ENCODE measurements at places on chromosomes 13 and 19. TPM values are rescaled to one million over a fixed set of nuclear protein-coding genes. Genes with fewer than 3 reads are reported as not detected.
A peak's percentile ranks its signal among the peaks of the same experiment; 100 is the strongest.

- no peaks in the 10 kb centered on the region for H3K27me3 ChIP-seq
- no peaks in the 10 kb centered on the region for H3K4me1 ChIP-seq
- no peak for DNase-seq
- no peak overlapping the region for H3K27ac ChIP-seq
- H3K4me3 ChIP-seq: no peak overlapping the region
Observed at GRCh38 chr13:72453161-72453560, 274.3 kb downstream of the MZT1 start.

DNA sequence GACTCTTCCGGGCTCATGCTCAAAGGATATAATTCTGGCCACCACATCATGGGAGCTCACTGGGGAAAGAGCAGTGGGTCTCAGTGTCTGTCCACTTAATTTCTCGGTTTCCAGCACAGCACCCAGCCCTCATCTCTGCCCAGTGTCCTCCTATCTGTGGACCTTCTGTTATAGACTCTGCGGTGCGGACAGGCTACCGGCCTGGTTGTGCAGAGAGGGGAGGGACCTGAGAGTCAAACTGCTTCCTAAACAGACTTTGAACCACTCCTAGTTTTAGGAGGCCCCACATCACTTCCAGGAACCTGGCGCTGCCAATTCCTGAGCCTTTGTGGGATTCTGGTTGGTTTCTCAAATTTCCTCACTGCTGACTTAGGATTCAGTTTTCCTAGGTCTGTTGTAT, 59.8 kb upstream of the MED4 start:
- no peaks in the 10 kb centered on the region for H3K36me3 ChIP-seq
- H3K4me1 ChIP-seq: no peaks in the 10 kb centered on the region

DNA sequence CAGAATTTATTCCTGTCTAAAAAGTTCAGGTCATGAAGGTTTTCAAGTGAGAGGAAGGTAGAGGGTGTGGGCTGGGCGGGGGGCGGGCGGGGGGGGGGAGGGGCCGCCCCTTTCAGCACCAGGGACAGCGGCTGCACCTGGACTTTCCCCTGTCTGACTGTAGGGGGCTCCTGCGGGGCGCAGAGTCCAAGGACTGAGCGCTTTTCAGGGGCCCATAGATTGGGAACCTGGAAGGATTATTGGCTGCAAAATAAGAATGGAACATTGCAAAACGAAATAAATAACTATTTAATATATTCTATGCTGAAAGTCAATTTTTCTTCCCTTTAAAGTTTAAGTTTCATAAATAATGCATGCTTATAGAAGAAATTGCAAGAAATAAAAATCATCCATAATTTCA, 8.9 kb upstream of the CYP4F3 start:
- H3K36me3 ChIP-seq: no peaks in the 10 kb centered on the region
- DNase-seq: no peak
- H3K4me3 ChIP-seq: no peak overlapping the region
- no peaks in the 10 kb centered on the region for H3K27me3 ChIP-seq
- no peaks in the 10 kb centered on the region for H3K4me1 ChIP-seq

DNA sequence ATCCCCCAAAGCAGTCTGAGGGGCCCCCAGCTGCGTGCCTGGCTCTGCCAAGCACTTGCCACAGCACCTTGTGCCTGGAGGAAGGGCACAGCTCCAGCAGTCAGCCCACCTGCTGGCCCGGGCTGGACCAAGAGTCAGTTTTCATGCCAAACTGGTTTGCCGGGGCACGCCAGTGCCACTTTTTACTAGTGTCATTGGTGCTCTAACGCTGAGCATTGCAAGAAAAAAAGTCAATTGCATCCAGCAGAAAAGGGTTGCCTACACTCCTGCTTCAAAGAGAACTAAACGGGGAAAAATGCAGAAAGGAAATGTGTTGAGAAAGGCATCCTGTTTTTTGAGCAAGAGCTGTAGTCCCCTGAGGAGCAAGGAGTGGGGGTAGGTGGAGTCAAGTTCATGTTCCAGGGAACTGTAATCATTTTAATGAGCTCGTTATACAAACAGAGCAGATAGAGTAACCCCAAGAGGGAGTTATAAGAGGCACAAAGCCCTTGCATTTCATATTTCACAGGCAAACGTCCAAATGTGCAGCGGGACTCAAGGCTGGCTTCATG, 68.4 kb downstream of the F2RL3 start:
- DNase-seq: no peak
- no peaks in the 10 kb centered on the region for H3K27me3 ChIP-seq
- no peak overlapping the region for H3K4me3 ChIP-seq

TOMM40 gene
- 83.7 TPM for polyA plus RNA-seq

DNA sequence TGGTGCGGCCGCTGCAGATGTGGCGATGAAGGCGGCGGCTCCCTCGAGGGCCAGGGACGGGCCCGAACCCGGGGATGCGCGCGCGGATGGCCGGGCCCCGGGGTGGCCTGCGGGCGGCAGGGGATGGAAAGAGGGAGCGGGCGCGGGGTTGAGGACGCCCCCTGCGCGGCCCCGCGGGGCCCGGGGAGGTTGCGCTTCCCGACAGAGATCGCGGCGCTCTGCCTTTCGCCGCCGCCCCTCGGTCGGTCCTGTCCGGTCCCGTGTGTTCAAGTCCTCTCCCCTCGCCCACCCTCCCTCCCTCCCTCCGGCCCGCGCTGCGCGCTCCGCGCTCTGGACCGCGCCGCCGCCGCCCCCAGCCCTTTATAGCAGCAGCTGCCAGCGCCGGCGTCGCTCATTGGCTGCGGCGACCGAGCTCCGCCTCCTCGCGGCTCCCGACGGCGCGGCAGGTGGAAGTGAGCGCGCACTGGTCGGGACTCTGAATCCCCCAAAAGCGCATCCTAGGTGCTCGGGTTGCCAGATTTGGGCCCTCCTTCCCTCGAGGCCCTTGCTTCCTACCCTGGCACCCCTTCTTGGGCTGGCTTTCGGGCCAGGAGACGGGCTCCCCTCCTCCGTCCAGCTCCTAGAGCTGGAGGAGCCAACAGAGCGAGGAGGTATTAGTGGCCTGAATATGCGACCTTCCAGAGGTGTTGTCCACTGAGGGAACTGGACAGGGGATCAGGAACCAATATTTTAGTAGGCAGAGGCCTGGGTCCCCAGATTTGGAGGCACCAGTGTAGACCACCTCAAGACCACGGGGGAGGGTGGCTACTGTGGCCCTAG, at the start of gene ELAVL3:
Gene ELAVL3, minus strand, starts transcription at position 332 of the 819 bp plus-strand sequence. CDS start 438 bp downstream, outside the sequence.
- peaks cover 55% of the 10 kb centered on the region for H3K27me3 ChIP-seq
- H3K27ac ChIP-seq: no peak within 1 kb of the TSS
- H3K4me3 ChIP-seq: no peak within 1 kb of the TSS
- H3K4me1 ChIP-seq: peaks cover 5% of the 10 kb centered on the region
- DNase-seq: no peak

DNA sequence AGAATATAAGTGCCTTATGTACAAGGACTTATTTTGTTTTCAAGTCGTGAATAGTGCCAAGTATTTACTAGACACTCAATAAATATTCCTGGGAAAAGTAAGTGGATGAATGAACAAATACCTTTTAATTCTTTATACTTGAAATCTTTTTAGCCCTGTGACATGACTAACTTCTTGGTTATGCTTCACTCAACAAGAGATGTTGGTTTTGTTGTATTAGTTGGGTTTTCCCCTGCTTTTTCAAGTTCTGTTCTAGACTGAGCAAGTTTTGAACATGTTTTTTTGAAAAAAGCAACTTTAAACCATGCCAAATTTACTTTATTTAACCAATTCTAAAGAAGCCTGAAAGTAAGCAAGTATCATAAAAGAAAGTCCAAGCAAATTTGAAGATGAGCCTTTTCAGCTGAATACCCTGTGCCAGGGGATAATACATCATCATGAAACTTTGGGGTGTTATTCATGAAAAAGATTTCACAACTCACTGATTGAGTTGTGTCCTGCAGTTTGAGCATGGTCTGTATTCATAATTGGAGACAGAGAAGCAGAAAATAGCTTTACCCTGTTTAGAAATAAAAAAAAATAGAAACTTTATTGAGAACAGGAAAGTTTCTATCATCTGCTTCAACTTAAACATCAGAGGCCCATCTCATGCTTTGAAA, 11.1 kb downstream of the LMO7 start:
- no peaks in the 10 kb centered on the region for H3K4me1 ChIP-seq
- H3K27ac ChIP-seq: peak overlapping the region; percentile 51
- H3K36me3 ChIP-seq: no peaks in the 10 kb centered on the region

- DNase-seq: no peak
- no peaks in the 10 kb centered on the region for H3K4me1 ChIP-seq
- H3K4me3 ChIP-seq: no peak overlapping the region
Observed at GRCh38 chr13:90068658-90069057, 1278.8 kb upstream of the MIR17HG start.

POSTN gene
- polyA plus RNA-seq: 226 TPM

- no peaks in the 10 kb centered on the region for H3K4me1 ChIP-seq
- no peaks in the 10 kb centered on the region for H3K36me3 ChIP-seq
- peaks cover 74% of the 10 kb centered on the region for H3K27me3 ChIP-seq
- no peak overlapping the region for H3K27ac ChIP-seq
- H3K4me3 ChIP-seq: no peak overlapping the region
Observed at GRCh38 chr13:99892196-99892613, 79.4 kb downstream of the ZIC5 start.

FTL gene
- 15,987 TPM for polyA plus RNA-seq

MYH14 gene
- polyA plus RNA-seq: 31.7 TPM

MISP3 gene
- 12.5 TPM for polyA plus RNA-seq

CFD gene
- 8.2 TPM for polyA plus RNA-seq

DNA sequence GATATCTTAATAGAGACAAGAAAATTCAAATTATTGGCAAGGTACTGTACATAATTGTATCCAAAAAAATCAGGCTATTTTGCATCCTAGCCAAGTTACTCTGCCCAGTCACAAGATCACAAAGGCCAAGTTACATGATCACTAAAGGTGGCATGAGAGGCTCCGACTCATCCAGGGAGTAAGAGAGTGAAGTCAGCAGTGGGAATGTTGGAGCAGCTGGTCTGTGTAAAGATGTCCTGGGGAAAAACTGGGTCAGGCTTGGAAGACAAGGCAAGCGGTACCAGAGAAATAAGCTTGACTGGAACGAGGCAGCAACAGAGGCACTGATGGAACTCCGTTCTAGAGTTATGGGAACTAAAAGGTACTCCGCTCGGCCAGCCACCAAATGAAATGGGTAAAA, 50.2 kb upstream of the PSG2 start:
- no peak overlapping the region for H3K27ac ChIP-seq
- no peaks in the 10 kb centered on the region for H3K36me3 ChIP-seq
- DNase-seq: no peak
- H3K4me1 ChIP-seq: no peaks in the 10 kb centered on the region
- H3K27me3 ChIP-seq: no peaks in the 10 kb centered on the region

- H3K4me1 ChIP-seq: no peaks in the 10 kb centered on the region
- H3K36me3 ChIP-seq: no peaks in the 10 kb centered on the region
- no peak overlapping the region for H3K27ac ChIP-seq
- no peak overlapping the region for H3K4me3 ChIP-seq
- no peak for DNase-seq
Observed at GRCh38 chr13:43727856-43728255, 58.9 kb downstream of the ENOX1 start.

FPR2 gene
- not detected for polyA plus RNA-seq

F7 gene
- 12.6 TPM for polyA plus RNA-seq

DNA sequence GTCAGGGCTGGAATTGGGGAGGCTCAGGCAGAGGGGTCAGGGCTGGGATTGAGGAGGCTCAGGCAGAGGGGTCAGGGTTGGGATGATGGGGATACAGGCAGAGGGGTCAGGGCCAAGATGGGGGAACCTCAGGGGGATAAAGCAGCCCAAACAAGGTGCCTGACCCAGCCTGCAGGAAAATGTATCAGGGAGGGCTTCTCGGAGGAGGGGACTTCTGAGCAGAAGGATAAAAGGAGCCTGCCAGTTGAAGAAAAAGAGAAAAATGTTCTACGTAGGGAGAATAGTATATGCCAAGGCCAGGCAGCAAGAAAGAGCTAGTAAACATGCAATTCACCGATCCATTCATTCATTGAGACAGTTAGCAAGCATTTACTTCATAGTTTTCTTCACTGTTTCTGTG, 84.8 kb downstream of the MAP4K1 start:
- DNase-seq: no peak
- no peak overlapping the region for H3K4me3 ChIP-seq
- H3K4me1 ChIP-seq: no peaks in the 10 kb centered on the region
- H3K27me3 ChIP-seq: no peaks in the 10 kb centered on the region
- no peak overlapping the region for H3K27ac ChIP-seq
- H3K36me3 ChIP-seq: no peaks in the 10 kb centered on the region

ASPDH gene
- 5.2 TPM for polyA plus RNA-seq

NXNL1 gene
- 0.17 TPM for polyA plus RNA-seq

DNA sequence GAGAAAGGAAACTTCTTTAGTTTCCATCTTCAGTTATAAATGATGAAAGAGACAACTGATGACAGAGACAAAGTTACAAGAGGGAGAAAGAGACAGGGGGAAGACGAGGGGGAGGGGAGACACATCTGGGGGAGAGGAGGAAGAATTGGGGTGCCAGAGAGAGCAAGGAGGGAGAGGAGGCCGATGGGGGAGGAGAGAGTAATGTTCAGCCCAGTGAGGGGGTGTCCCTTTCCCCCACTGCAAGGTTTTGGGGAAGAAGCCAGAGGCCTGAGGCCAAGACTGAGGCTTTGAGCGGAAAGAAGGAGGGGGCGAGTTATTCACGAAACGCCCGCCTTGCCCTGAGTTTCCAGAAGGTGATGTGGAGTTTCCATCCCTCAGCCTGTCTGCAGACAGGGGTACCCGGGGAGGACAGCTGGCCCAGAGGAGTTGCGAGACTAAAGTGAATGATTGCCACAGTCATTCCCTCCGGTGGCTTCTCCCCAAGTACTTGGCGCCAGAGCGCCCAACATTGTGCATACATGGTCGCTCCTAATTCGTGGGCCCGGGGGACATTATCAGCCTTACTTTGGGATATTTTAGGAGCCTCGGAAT, 558 bp upstream of the PPAN start:
- no peak for DNase-seq
- H3K27me3 ChIP-seq: no peaks in the 10 kb centered on the region
- H3K36me3 ChIP-seq: no peaks in the 10 kb centered on the region

DNA sequence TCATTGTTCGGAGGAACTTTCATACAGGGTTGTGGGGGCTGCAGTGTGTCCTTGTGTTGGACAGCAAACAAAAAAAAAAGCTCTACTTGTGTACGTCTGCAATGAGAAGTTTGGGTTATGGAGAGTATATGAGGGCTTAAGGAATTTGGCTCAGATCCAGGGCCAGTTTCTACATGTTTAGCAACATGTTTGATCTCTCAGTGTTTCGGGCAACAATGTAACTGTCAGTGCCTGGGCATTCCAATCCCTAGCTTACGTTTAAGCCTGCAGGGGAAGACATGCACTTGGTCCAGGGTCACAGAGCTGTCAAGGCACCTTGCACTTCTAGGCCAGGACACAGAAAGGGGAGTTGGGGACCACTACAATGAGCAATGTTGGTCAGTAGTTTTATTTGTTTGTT, 13.9 kb downstream of the ZNF543 start:
- H3K4me1 ChIP-seq: no peaks in the 10 kb centered on the region
- no peaks in the 10 kb centered on the region for H3K36me3 ChIP-seq
- no peak overlapping the region for H3K4me3 ChIP-seq
- H3K27ac ChIP-seq: peak overlapping the region; percentile 43
- peak; percentile 51 for DNase-seq

DNA sequence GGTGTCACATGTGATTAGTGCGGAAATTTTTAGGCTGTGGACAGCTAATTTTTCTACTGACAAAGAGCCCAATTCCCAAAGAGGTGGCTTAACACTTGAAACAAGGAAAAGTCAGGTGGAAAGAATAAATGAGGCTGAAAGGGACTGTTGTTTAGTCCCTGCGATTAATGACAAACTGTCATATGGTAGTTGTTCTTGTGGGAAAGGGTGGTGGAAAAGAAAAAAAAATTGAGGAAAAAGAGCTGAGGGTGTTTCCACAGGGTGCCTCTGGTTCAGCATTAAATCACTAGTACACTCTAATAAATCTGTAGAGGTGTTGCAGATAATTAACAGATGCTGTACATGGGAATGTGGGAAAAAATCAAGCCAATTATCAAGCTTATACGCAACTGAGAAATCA, 300.7 kb downstream of the DNAJC15 start:
- H3K4me1 ChIP-seq: no peaks in the 10 kb centered on the region
- no peaks in the 10 kb centered on the region for H3K36me3 ChIP-seq
- no peak overlapping the region for H3K27ac ChIP-seq
- H3K27me3 ChIP-seq: no peaks in the 10 kb centered on the region
- no peak for DNase-seq

NKPD1 gene
- 0.60 TPM for polyA plus RNA-seq
